ENCODE measurements at places on chromosomes 12 and 14.

DNA sequence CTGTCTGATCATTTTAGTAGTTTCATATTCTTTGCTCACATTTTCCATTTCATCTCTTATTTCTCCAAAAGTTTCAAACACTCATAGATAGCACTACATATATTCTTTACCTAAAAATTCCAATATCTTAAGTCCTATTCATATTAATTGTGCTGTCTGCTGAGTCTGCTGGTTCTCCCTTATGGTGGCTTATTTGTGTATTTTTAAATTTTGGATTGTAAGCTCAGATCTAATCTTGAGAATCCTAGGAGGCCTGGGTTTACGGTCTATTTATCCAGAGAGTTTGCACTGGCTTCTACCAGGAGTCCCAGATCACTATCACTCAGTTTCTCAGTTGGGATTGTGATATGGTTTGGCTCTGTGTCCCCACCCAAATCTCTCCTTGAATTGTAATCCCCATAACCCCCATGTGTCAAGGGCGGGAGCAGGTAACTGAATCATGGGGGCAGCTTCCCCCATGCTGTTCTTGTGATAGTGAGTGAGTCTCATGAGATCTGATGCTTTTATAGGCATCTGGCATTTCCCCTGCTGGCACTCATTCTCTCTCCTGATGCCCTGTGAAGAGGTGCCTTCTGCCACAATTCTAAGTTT is 10.2 kb downstream of the NT5DC3 start:
- no peak for DNase-seq

DNA sequence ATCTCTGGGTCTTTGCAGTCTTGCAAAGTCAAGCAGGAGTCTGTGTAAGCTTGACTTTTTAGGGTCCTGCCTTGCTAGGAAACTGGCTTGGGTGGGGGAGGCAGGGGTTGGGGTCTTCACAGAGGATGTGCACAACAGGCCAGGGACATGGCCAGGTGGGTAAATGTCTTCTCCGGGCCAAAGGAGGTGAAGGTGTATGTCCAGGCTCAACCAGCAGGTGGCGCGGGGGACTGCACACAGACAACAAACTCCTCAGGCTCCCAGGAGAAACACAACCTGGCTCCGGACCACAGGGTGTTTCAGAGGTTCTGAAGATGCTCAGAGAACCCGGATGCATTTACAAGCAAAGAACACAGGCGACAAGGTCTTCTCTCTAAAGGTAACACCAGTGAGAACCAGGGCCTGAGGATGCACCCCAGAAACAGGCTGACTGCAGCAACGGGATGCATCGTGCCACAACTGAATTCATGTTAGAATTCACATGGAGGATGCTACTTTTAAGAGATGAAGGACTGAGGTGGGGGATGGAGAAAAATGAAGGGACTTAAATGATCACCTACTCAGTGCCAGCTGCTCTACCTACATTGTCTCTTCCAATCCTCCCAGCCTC is 56.0 kb downstream of the PLEKHG3 start:
- peak; percentile 30 for DNase-seq

DNA sequence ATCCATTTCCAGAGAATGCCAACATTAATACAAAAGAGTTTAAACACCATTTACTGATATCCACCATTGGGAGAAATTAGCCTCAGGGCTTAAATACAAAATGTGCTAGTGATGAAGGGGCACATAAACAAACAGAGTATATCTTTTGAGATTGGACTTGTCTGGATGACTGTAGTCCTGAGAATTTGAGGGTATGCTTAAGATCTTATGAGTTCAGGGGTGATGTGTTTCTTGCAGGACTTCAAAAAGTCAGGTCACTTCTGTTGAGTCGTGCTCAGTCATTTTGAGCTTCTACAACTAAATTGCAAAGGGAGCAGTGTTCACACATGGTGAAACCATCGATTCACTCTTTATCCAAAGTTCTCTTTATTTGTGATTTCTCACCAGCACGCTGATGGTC is 425.7 kb downstream of the ATP23 start:
- DNase-seq = no peak

DNA sequence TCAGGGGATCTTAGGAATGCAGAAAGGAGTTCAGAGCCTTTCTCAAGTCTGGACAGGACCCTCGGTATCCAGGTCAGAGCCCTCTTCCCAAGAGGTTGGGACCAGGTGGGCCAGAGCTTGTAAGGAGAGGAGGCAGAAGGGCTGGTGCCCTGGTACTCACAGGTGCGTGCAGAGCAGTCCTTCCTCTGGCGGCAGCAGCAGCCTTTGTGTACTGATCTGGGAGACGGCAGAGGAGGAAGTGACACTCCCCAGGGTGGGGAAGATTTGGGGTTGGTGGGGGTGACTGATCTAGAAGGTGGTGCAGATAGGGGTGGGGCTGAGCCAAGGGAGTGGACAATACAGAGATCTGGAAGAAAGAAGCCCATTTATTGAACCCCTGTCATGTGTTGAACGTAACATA is at the start of gene ITGB7:
Gene ITGB7, minus strand, starts transcription at position 210 of the 400 bp plus-strand sequence. CDS start 6,808 bp downstream, outside the sequence.
- DNase-seq = no peak

GRCh38 chr14:32186248-32186647 is 15.6 kb upstream of the RNU6-7 start:
- DNase-seq = no peak

- no peak for DNase-seq
Measured at GRCh38 chr12:29781705-29782266, 2.0 kb downstream of the TMTC1 start.

GRCh38 chr14:20684662-20685456 is 499 bp downstream of the RNASE4 start:
- DNase-seq = peak; percentile 60

- no peak for DNase-seq
Measured at GRCh38 chr14:96631621-96632362, 129.6 kb downstream of the PAPOLA start.
